ENCODE measurements at places on chromosomes 13 and 19.
A peak's percentile ranks its signal among the peaks of the same experiment; 100 is the strongest.

DNA sequence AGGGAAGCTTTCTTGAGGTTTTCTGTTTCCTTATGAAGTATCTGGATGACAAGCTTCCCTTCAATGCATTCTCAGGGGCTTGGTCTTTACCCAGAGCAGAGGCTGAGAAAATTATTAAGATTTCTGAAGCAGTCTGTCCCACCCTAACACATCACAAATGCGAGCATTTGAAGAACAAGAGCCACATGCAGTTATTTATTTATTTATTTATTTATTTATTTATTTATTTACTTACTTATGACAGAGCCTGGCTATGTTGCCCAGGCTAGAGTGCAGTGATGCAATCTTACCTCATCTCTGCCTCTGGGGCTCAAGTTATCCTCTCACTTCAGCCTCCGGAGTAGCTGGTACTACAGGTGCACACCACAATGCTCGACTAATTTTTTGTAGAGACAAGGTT lies 38.4 kb downstream of the SPRYD7 start:
- DNase-seq = no peak

- DNase-seq = peak; percentile 90
Observed at GRCh38 chr19:36198119-36198518, 16.3 kb downstream of the ZNF565 start.

- DNase-seq = peak; percentile 63
Observed at GRCh38 chr13:59247171-59247570, 916.6 kb downstream of the DIAPH3 start.

- DNase-seq = no peak
Observed at GRCh38 chr19:19049406-19049805, 14.4 kb upstream of the SLC25A42 start.

GRCh38 chr19:54792814-54793213 lies 10.6 kb upstream of the KIR2DL4 start:
- peak; percentile 7 for DNase-seq

- DNase-seq = no peak
Observed at GRCh38 chr19:815775-816499, 5.8 kb downstream of the PLPPR3 start.

GRCh38 chr19:7287722-7288121 lies 6.5 kb downstream of the INSR start:
- no peak for DNase-seq

DNA sequence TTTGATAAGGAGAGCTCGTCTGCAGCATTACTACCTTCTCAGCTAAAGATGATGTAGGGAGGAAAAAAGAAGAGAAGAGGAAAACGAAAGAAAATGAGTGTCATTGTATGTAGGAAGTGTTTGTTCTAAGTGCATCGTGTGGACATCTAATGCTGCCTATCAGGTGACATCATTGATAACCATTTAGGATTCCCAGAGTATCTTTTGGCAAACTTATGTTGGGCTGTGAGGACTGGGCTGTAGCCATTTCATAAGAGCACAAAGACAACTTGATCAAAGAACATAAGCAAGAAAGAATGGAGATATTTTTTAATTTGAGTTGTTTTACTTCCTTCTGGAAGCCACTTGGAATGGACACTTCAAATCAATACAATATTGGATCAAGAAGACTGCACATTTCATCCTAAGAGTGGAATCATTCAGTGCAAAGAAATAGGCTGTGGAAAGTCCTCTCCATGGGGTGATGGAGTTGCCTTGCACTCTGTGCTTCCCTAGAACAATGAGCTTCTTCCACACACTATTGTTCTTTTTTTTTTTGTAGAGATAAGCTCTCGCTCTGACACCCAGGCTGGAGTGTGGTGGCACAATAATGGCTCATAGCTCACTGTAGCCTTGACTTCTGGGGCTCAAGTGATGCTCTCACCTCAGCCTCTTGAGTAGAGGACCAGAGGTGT lies 52.4 kb upstream of the UBL3 start:
- no peak for DNase-seq

- no peak for DNase-seq
Observed at GRCh38 chr13:89828506-89828905, 1519.0 kb upstream of the MIR17HG start.

DNA sequence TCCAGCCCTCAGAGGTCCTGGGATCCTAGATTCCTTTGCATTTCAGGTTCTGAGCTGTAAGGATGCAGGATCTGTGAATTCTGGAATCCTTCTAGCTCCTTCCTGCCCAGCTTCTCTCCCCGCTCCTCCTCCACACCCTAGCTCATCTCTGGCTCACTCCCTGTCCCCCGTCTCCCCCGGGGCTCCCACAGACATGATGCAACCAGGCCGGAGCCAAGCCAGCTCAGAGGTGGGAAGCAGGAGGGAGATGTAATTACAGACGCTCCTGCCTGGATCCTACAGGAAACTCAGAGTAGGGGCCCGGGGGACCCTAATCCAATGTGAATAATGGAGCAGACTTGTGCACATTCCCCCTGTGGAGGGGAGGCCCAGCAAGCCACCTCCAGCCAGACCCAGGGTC lies 4.5 kb downstream of the GNG8 start:
- DNase-seq = no peak

- no peak for DNase-seq
Observed at GRCh38 chr19:55483706-55484592, 1.0 kb upstream of the NAT14 start.

DNA sequence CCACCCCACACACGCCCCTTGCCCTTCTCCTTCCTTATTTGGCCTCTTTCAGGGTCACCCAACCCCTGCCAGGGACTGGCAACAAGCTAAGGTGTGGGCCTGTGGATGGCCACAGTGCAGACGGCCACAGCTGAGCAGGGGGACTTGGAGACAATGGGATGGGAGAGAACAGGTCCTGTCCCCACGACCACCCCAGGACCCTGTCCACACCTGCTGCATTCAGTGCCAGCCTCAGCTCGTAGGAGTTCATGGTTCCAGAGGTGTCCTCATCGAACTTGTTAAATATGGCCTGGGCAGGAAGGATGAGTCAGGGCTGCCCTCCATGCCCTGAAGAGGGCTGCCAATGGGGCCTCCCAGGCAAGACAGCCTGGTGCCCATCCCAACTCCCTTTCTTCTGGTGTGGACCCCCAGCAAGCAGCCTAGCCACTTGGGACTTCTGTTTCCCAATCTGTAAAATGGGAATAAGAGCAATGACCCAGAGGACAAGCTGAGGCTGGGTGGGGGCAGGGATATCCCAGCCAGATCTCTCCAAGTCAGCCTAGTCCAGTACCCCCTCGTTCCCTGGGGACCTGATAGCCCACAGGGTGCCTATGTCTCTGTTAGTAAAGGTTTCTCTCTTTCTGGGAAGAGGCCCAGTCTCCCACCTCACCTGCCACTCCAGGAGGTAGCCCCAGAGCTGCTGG lies 10.6 kb downstream of the CAPN12 start:
- no peak for DNase-seq

DNA sequence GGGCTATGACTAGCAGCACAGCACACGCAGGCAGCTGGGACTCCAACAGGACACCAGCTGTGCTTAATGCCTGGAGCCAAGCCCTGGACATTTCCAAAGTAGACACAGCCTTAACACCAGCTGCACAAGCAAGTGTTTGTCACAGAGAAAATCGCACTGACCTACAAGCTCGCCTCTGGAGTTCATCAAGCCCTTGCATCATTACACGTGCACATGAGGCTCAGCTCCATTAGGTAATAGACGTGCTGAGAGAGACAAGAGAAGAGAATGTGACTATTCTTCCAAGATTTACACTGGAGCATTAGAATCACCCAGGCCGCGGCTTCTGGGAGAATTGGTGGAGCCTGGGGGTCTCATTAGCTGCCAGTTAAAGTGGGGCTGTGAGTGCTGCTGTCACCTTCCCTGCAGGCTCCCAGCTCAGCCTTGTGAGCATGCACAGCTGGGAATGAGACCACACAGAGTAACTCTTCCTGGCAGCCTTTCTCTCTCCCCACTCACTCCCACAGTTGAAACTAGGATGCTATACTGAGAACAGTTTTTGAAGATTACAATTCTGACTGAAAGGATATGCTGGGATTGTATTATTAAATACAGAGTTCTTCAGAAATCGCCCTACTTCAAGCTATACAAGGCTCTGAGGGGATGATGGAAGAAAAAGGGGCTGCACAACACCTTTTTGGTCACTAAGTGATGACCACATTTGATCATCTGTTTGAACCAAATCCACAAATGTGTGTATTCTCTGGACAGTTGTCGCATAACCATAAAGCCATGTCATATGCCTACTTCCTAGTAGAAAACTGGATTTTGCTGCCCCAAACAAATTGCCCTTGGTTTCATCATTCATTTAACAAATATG lies 10.5 kb downstream of the STOML3 start:
- DNase-seq = peak; percentile 50

- DNase-seq = no peak
Observed at GRCh38 chr13:95368998-95369397, 67.7 kb upstream of the ABCC4 start.

- DNase-seq = no peak
Observed at GRCh38 chr13:86584301-86584700, 785.1 kb upstream of the SLITRK6 start.

DNA sequence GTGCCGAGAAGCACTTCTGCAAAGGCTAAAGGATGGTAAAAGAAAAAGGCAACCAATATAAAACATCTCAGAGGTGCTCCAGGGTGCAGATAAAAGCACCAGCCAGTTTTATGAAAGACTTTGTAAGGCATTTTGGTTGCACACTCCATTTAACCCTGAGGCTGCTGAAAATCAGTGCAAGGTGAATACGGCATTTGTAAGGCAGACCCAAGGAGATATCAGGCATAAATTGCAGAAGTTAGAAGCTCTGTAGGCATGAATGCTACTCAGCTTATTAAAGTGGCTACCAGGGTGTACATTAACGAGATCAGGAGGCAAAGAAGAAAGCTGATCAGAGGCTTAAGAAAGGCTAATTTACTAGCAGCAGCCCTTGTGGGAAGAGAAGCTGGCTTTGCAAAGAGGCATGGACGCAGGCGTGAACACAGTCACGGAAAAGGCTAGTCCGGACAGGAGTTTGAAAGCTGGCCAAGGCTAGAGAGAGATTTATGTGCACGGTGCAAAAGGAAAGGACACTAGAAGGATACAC lies 99.6 kb downstream of the ZNF429 start:
- no peak for DNase-seq

DNA sequence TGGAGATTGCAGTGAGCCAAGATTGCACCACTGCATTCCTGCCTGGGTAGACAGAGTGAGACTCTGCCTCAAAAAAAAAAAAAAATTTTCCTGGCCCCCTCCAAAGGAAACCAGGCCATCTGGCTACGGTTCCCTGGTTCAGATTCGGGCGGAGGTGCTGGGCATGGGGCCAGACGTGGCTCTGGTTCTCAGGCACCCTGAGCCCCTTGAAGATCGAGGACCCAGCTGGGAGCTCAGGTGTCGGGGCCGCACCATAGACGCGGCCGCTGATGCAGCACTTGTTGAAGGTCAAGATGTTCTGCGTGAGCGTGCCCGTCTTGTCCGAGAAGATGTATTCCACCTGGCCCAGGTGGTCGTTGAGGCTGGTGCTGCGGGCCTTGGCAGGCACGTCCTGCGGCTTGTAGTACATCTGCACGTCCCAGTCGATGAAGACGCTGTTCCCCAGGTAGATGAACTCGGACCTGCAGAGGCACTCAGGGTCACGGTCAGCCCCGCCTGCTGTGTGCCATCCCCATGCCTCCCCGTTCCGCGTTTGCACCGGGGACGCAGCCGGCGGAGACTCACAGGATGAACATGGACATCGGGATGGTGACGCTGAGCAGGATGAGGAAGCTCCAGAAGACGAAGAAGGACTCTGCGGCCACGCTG lies 12.3 kb downstream of the ATP8B3 start:
- no peak for DNase-seq

DNA sequence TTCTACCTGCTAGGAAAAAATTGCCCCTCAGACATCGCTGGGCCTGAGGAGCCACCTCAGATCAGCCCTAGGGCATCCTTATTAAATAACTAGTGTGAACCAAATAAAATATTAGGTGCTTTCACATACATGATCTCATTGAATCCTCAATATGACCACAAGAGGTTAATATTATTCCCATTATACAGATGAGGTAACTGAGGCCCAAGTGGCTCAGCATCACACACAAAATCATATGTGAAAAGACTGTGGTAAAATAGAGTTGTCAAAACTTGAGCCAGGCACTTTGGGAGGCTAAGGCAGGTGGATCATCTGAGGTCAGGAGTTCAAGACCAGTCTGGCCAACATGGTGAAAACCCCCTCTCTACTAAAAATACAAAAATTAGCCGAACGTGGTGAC lies 2.9 kb upstream of the DMKN start:
- DNase-seq = no peak

DNA sequence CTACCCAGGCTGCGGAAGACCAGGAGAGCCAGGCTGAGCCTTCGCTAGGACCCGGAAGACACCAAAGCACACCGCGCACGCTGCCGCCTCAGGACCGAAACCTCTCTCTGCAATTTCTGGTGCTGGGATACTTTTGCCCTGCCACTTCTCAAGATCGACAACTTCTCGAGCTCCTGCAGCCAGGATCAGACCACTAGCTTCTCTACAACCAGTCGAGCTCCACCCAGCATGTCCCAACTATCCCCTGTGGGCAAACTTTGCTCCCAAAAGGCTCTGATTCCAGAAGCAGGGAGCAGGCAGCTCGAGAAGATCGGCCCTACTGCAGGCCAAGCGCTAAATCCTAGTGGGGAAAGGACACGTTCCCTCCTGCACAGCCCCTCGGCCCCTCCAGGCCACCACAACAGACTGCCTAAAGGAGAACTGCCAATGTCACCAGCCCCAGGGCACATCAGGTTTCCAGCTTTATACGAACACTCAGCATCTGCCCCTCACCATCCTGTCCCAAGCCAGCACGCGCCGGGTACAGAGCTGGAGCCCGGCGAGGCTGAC lies 979 bp downstream of the AKAP8 start:
- peak; percentile 58 for DNase-seq

GRCh38 chr19:33535226-33535625 lies 13.6 kb upstream of the PEPD start:
- DNase-seq = no peak

DNA sequence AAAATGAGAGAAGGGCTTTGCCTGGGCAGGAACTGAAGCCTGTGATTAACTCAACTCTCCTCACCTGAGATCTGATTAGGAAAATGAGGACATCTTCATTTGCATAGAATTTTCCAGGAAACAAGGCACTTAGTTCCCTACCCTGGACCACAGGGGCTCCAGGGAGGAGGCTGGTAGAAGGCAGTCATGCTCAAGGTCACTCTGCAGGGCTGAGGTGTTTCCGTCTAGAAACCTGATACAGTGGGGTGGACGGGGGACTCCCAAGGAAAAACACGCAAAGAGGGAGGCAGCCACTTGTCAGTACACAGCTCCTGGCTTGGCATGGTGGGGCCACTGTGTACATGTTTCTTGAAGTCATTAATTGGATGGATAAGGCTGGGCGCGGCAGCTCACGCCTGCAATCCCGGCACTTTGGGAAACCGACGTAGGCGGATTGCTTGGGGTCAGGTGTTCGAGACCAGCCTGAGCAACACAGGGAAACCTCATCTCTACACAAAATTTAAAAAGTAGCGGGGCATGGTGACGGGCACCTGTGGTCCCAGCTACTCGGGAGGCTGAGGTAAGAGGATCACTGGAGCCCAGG lies 6.0 kb downstream of the KLK14 start:
- DNase-seq = no peak

DNA sequence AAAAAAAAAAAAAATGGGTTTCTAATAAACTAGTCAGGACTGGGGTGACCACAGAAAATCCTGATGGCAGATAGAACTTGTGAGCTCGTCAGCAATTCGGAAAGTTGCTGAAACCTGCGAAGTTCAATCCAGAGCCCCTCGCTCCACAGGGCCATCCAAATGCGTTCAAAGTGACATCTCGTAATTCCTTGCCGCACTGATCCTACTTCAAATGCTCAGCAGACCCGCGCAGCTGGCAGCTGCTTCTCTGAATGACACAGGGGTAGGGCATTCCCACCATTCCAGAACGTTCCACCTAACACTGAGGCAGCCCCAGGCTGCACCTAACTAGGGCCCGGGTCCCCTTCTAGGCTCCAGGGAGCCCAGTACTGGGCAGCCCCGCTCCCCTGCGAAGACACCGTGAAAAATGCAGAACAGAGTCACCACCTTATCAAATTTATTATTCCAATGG lies 4.8 kb upstream of the DAPK3 start:
- DNase-seq = no peak

Data from Ammon's horn (tissue), 1 donor.